ENCODE measurements at places on chromosomes 5 and 9.

DNA sequence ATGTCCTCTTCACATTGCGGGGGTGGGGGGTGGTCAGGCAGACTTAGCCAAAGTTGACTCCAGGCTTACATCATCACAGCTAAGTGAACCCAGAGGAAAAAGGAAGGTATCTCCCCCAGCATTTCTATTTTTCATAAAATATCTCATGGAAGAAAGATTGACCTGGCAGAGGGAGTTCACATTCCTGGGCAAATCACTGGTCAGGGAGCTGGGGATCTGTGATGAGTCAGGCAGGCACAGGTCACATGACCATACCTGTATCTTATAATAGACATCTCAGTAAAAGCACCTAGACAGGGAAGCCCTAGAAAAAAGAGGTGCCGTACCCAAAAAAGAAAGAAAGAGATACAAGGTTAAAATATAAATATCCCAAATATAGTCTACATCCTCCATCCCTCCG is 57.3 kb upstream of the WWC1 start:
- DNase-seq: no peak

- no peak for DNase-seq
Observed at GRCh38 chr5:113170707-113171106, 194.1 kb downstream of the DCP2 start.

GRCh38 chr5:2383698-2384065 is 367.8 kb downstream of the IRX2 start:
- DNase-seq: no peak

DNA sequence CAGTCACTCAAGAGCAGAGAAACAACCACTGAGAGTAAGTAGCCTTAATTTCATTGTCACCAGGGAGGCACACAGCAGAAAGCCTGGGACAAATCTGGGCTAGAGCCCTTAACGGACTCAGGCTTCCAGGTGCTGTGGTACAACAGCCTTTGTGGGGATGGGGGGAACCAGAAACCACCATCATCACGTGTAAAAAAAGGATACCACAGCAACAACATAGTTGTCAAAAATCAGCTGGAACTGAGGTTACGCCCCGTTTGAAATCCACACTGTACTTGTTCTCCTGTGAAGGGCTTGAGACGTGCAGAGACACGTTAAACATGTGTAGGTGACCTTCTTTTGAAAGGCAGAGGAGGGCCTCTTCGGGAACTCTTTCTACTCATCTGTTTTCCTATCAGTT is 16.6 kb upstream of the PLPP1 start:
- no peak for DNase-seq

GRCh38 chr9:130845901-130846481 is 10.9 kb downstream of the ABL1 start:
- no peak for DNase-seq

- no peak for DNase-seq
Observed at GRCh38 chr5:169694091-169694625, 57.1 kb downstream of the DOCK2 start.

GRCh38 chr9:16744394-16744793 is 126.1 kb downstream of the BNC2 start:
- DNase-seq: no peak

DNA sequence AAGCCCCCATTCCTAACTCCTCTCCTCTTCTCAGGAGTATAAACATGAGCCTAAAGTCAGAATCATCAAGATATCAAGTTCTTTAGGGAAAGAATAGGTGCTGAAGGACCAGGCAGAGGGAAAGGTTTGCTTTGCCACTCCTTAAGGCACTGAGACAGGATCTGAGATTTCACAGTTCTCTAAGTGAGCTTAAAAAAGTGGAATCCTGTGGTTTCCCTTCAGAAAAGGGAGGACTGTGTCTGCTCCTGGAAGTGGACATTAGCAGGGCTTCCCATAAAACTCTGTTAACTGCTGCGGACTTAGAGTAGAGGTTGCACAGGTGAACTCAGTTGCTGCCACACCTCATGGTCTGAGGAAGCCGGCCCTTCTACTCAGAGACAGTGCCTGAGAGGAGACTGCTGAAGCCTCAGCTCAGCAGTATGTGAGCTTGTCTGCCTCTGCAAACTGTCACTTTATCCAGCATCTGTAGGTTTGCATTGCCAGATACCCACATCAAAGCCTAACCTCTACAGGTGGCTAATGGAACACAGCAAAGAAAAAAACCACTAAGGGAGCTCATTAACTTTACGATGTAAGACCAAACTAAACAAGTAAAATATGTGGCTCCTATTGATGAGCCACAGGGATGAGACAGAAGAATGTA is 42.9 kb downstream of the RIC1 start:
- DNase-seq: no peak

GRCh38 chr9:117612317-117612716 is 91.9 kb upstream of the TLR4 start:
- DNase-seq: no peak

DNA sequence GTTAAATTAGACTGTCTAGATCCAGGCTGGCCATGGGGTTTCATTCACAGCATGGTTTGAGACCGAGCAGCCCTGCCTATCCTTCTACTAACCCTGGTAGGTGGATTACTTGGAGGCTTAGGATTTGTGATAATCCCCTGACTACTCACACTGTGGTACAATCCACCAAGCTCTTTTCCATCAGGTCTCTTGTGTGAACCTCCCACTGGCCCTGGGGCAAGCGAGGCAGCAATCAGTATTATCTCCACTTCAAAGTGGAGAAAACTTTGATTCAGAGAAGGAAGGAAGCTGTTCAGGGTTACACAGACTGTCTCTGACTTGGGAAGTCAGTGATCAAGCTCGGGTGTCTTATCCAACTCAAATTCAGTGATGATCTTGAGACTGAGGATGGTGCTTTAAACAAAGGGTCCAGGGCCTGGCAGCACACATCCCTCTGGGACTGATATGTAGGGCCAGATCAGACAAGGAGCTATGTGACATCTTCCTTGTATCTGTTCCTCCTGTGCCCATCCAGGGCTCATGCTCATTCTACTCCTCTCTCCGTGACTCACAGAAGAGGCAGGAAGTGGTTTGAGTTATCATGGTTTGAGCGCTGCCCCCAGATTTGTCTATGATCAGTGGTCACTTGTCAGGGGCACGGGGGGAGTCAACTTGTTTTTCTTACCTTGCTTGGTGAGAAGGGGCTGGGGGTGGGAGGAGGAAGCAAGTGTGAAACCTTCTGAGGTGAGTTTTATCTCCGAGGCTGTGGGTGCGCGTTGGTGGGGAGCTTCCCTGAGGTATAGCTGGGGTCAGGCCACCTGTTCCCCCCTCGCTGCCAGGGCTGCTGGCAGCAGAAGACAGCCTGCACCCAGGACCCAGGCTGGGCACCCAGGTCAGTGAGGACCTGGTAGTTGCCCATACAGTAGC is 48.6 kb downstream of the RGS3 start:
- DNase-seq: no peak

DNA sequence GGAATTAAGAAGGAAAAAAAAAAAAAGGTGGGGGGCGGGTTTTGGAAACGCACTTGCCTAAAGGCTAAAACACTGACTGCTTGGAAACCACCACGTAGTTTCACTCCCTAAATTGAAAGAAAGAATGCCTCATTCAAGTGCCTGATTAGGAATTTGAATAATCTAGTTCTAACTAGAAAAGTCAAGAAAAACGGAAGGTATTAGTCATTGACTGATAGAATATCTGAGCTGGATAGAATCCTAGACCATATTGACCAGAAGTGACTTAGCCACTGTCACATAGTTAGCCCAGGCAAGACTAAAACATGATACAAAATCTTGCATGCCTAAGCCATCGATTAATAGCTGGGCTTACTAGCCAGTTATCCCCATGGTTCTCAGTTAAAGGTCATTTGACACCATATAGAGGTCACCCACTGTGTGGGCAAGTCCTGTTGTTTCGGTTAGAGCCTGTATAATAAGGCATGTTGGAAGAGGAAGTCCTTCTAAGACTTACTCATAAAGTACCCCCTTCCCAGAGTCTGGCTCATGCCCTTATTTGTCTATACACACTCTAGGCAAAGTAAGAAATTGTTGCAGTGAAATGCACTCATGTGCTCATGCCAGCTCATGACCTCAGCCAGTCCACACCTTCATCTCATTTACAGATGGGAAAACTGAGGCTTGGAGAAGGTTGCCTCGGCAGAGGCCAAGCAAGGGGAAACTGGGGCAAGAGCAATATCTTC is 40.2 kb downstream of the SH3RF2 start:
- DNase-seq: peak; percentile 33

- no peak for DNase-seq
Observed at GRCh38 chr5:109619021-109619460, 70.7 kb upstream of the MAN2A1 start.

- no peak for DNase-seq
Observed at GRCh38 chr5:173496883-173497255, 119.6 kb downstream of the BOD1 start.

- no peak for DNase-seq
Observed at GRCh38 chr9:14085810-14086209, 228.1 kb downstream of the NFIB start.

DNA sequence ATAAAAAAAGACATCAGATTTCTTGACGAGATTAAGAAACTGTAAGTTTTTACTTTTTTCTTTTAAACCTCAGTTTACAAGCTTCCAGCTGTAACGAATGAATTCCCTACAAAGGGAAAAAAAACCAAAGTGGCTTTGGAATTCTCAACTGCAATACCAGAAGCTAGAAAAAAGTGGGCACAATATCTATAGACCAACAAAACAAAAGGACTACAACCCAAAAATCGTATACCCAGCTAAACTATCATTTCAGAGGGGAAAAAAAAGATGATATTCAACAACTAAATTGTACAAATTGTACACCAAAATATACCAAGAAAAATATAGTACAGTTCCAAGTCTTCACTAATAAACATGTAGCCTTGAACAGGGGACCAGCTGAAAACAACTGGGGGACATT is 26.8 kb upstream of the ELOVL7 start:
- DNase-seq: no peak

- DNase-seq: no peak
Observed at GRCh38 chr5:168788107-168788506, 208.9 kb upstream of the PANK3 start.

GRCh38 chr5:145385276-145385675 is 449.9 kb downstream of the PRELID2 start:
- DNase-seq: no peak

- no peak for DNase-seq
Observed at GRCh38 chr5:177134697-177135225, 1.2 kb downstream of the NSD1 start.

DNA sequence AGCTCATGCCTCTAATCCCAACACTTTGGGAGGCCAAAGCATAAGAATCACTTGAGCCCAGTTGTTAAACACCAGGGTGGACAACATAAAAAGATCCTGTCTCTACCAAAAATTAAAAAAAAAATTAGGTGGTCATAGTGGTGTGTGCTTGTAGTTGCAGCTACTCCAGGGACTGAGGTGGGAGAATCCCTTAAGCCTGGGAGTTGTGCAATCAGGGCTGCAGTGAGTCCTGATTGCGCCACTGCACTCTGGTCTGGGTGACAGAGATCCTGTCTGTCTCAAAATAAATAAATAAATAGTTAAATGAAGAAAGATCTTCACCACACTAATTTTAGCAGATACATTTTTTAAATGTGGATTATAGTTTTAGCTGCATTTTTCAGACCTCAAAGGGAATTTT is 433.2 kb downstream of the MAT2B start:
- no peak for DNase-seq
